ENCODE measurements at places on chromosomes 5 and 9.

DNA sequence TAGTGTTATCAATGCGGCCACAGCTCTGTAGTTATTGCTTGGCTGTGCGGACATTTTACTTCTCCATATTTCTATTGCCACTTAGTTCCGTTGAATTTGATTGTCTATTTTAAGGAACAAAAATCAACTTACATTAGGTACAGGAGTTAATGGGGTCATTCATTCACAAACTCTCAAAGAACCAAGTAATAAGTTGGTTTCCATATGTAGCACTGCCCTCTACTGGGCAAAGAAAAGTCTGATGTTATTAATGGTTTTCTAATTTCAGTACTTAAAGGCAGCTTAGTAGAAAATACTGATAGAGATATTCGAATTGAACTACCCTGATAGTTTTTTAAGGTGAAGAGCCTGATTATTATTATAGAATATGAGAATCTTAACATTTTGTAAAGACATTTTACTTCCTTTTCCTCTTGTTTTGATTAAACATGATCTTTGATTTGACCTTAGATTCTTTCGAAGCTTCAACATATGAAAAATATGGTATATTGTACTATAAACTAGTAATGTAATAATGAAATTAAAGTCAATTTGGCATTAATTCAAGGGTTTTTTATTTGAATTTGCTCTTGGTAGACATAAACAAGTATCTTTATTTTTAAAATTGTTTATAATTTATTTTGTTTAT lies 119.5 kb upstream of the CTNND2 start:
- DNase-seq: peak; percentile 26

DNA sequence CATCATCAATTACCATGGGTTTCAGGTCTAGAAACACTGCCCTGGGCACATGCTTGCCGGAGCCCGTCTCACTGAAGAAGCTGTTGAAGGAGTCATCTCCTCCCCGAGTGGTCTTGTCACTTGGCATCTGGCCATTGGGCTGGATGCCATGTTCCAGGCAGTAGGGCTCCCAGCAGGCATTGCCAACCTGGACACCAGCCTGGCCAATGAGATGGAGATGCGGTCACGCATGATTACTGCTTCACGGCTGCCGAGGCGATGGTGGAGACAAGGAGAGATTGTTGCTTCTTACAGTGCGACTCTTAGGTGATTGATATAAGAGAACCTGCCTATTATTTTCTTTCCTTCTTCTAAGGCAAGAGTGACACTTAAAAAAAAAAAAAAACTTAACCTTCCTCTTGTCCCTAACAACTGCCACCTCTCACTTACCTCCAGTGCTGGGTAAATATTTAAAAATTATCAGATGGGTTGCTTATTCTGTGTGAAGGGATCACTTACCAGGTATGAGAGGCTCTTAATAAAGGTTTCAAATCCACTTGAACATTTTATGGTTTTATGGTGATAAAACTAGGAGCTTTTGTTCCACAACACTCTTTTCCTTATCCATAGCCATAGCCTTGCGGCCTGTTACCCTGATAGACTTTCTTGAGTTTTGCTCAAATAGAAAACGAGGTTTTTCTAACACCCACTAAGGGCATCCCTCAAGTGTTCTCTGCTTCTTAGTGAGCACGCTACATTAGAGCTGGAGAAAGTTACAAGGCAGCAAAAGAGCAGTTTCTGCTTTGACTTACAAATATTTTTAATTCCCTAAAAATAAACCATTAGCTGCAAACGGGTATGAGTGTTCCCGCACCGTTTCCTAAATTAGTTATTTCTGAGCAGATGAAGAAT lies 41.2 kb downstream of the NIM1K start:
- no peak for DNase-seq

DNA sequence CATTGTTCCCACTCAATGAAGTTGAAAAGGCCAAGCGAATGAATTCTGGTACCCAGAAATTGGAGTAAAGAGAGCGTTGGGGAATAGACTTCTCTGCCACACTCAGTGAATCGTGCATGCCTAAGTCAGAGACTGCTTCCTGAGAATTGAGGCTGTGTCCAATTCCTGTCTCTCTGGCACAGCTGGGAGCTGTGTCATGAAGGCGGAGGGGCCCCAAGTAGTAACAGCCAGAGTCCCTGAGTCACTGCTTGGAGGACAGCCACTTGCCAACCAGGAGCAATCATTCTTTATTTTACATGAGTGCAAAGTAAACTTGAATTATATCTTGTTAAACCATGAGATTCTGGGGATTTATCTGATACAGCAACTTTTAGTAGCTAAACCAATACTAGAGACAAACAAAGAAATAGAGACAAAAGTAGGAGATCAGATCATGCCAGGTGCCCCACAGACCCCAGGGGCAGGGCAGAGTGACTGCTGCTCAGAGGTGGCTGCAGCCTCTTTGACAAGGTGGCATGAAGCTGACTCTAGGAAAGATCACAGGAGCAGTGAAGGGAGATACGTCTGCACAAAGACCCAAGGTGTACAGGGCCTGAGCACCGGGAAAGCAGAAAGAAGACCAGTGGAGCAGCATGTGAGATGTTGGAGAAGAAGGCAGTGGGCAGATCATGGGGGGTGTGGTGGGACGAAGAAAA lies 246.0 kb downstream of the GADD45G start:
- DNase-seq: no peak

- no peak for DNase-seq
Measured at GRCh38 chr9:34463901-34464232, 5.3 kb downstream of the DNAI1 start.

DNA sequence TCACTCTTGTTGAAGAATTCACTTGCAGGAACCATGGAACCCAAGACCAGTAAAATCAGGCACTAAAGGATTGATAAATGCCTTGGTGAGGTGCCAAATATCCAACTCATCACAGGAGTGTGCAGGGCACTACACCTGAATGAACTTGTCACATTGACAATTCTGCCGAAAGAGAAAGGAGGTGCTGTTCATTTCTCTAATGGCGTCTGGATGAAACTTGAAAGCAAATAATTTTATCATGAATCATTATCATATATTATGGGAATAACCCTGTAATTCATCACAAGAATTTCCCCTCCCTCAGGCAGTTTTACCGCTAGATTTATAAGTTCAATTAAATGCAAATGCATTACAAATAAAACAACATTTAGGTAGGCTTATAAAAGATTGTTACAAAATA lies 360.0 kb downstream of the GLIS3 start:
- no peak for DNase-seq

DNA sequence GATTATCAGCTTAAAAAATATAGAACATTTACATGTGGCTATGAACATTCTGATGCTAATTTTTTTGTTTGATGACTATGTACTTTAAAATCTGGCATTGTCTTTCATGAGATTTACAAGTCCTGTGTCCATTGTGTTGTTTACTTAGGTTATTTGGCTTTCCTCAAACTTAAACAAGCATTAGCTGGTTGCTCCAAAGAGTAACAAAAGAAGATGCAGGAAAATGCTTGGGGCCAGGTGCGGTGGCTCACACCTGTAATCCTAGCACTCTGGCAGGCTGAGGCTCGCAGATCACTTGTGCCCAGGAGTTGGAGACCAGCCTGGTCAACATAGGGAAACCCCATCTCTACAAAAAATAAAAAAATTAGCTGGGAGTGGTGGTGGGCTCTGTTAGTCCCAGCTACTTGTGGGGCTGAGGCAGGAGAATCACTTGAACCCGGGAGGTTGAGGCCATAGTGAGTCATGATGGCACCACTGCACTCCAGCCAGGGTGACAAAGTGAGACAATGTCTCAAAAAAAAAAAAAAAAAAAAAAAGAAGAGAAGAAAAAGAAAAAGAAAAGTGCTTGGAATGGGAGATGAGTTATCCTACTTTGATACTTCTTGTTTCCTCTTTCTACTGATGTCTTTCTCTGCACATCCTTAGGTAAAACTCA lies 39.7 kb downstream of the PAM start:
- DNase-seq: no peak

GRCh38 chr9:71582347-71582746 lies 186.0 kb downstream of the CEMIP2 start:
- no peak for DNase-seq

GRCh38 chr9:14062586-14063221 lies 251.2 kb downstream of the NFIB start:
- no peak for DNase-seq

GRCh38 chr9:69627281-69627680 lies 44.9 kb downstream of the APBA1 start:
- DNase-seq: no peak

DNA sequence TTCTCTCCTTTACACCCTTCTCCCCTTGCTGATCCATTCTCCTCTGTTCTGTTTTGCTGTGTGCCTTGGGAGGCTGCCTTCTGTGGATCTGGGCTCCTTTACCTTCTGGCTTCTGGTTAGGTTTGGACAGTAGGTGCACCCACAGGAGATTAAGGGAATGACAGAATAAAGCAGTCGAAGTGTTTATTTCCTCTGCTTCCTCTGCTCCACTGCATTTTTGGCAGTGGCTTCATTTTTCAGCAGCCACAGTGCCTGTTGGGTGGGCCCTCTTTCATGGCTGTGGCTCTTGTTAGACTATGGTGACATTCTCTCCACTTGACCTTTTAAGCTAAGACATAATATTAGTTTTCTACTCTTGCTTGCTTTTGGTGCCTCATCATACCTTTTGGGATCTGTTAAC lies 144.1 kb downstream of the CCDC171 start:
- DNase-seq: no peak

GRCh38 chr9:90100014-90100413 lies 495.2 kb downstream of the GADD45G start:
- DNase-seq: no peak

Data from AML-193 (cell line).